ENCODE measurements at places on chromosomes 11 and 22.

DNA sequence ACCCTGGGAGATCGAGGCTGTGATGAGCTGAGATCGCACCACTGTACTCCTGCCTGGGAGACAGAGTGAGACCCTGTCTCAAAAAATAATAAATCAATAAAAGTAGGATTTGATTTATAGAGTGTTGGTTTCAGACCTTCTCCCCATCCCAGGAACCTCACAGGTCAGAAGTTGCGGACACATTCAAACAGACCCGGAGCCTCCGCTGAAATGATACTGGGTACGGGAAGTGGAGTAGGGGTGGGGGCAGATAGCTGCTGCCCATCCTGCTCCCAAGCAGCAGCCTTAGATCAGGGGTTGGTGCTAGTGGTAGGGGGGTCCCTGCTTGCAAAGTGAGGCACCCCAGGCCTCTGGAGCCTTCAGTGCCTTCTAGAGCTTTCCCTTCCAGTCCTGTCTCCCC lies 7.8 kb downstream of the PRDM11 start:
- DNase-seq = no peak

GRCh38 chr22:46791201-46791731 lies 28.8 kb downstream of the TBC1D22A start:
- no peak for DNase-seq

GRCh38 chr22:38886333-38886732 lies 14.3 kb upstream of the CBX6 start:
- no peak for DNase-seq

DNA sequence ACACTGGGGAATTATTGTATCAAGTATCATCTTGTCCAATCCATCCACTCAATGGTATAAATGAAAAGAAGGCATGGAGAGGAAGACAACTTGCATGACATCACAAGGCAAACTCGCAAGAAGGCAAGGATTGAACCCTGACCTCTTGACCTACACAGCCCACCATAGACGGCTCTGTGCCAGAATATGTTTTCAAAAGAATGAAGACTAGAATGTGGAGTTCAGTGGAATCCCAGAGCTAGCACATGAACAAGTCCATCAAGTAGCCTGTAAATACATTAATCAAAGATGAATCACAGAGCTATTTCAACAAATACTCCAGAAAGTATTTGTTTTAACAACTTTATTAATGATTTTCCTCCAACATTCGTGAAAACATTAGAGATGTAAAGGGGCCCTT lies 189.7 kb downstream of the GUCY1A2 start:
- DNase-seq = no peak

DNA sequence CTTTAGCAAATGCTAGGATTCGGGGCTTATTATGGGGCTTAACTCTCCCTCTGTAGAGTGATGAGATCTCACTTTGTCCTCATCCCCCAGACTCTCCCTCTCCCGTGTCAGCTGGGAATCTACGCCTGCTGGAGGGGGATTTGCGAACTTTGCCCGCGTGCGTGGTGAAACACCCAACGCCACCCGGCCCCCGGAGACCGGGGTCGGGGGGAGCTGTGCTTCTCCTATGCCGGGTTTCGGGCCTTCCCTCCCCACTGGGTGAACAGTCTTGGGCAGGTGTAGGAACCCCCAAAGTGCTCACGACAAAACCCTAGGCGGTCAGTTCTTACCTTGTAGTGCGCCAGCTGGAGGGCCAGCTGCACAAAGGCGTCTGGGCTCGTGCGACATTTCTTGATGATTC lies 21.6 kb upstream of the TESMIN start:
- no peak for DNase-seq

- no peak for DNase-seq
These were observed 52.6 kb downstream of the MAP6 start for GRCh38 chr11:75616281-75616680.

GRCh38 chr11:61679296-61679695 lies 895 bp upstream of the DAGLA start:
- DNase-seq = no peak

DNA sequence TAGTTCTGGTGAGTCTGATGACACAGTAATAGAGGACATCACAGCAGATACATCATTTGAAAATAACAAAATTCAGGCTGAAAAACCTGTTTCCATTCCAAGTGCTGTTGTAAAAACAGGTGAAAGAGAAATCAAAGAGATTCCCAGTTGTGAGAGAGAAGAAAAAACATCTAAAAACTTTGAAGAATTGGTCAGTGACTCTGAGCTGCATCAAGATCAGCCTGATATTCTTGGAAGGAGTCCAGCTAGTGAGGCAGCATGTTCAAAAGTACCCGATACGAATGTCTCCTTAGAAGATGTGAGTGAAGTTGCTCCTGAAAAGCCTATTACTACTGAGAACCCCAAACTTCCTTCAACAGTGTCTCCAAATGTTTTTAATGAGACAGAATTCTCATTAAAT lies 38.7 kb downstream of the RTN3 start:
- no peak for DNase-seq

- DNase-seq = no peak
These were observed 601.3 kb downstream of the BUD13 start for GRCh38 chr11:116171271-116172140.

GRCh38 chr11:49851971-49852389 lies 100.2 kb upstream of the OR4C13 start:
- no peak for DNase-seq

All from NCI-H446 (cell line).